ENCODE measurements at places on chromosomes 13 and 19.
A peak's percentile ranks its signal among the peaks of the same experiment; 100 is the strongest.

DNA sequence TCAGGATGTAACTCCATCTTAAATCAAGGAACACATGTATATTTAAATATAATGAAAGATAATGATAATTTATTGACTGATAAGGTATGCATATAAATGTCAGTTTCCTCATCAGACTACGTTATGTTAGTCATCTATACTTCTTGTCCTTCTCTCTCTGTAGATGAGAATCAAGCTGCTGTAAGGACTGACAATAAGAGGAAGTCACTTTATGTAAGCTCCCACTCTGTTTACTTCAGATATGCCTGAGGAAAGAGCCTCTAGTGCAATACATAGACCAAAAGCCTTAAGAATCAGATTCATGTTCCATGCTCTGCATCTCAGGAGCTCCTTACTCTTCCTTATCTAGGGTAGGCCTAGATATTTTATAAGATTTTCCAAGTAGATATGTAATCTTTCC lies 9.6 kb upstream of the SLITRK6 start:
- no peak for DNase-seq
- no peaks in the 10 kb centered on the region for H3K27me3 ChIP-seq
- H3K27ac ChIP-seq: no peak overlapping the region
- no peaks in the 10 kb centered on the region for H3K4me1 ChIP-seq
- no peak overlapping the region for H3K4me3 ChIP-seq

DNA sequence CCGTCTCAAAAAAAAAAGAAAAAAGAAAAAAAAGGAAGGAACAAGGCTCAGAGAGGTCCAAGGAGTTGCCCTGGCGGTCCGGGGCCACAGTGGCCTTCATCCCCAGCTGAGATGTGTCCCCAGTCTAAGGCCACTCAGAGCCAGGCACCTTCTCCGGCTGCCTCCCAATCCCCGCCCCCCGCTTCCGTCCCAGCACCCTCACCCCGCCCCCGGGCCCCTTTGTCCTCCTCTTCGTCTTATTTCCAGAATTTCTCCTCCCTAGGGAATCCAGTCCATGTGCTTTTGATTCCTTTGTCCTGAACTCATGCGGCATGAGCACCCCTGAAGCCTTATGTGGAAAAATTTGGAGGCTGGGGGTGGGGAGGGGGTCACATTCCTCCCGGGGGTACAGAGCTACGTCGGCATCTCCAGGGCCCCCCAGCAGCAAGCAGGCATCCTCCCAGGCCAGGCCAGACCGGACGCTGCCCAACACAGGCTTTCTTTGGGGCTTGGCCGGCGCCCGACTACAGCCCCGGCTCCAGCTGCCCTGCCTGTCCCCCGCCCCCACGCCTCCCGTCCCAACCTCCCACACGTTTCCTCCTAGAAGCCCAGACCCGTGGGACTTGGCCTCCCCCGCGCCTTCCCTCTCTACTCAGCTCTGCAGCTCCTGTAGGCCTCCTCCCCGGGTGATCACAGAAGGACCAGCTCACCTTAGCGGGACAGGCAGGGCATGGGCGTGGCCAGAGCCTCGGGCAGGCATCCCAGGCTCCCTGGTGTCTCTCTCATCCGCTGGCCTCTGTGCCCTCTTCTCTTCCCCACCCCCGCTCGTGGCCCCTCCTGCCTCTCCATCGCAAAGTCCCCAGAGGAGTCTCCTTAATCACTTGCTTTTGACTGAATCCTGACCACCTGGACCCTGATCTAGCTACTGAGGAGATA lies 17.8 kb upstream of the ADGRE5 start:
- peak overlapping the region; percentile 52 for H3K4me3 ChIP-seq
- H3K27me3 ChIP-seq: no peaks in the 10 kb centered on the region
- H3K36me3 ChIP-seq: no peaks in the 10 kb centered on the region
- DNase-seq: peak; percentile 27

DNA sequence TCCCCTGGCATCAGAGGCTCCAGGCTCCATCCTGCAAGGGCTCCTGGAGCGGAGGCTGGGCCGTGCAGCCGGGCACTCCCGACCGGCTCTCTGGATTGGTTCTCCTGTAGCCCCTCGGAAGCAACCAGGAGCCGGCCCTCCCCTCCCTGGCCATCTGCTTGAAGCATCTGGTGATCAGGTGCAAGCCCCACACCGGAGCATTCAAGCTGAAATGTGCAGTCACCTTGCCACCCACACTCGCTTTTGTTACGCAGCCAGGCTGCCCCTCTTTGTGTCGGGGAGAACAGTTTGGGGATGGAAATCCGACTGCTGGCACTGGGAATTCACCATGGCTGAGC lies 258.8 kb downstream of the ZNF536 start:
- no peak overlapping the region for H3K4me3 ChIP-seq
- H3K36me3 ChIP-seq: no peaks in the 10 kb centered on the region
- no peaks in the 10 kb centered on the region for H3K27me3 ChIP-seq
- no peak overlapping the region for H3K27ac ChIP-seq
- no peak for DNase-seq

DNA sequence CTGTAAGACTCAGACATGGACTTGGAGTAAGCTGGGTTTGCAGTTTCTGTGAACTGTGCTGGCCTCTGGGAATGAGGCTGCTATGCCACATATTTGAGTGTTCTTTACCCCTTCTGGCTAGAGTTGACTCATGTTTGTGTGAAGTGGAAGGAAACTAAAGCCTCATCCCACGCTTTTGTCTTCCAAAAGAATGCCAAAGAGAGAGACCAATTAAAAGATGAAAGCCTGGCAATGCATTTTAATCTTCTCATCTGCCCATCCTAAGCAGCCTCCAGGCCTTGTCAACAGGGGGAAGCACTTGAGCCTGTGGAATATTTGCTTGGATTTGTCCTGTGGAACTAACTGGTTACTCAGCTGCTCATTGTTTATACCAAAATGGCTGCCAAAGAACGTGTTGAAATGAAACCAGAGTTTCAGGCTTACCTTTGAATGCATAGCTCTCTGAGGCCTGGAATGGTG lies 49.1 kb downstream of the LMO7 start:
- H3K36me3 ChIP-seq: no peaks in the 10 kb centered on the region
- DNase-seq: no peak
- no peak overlapping the region for H3K4me3 ChIP-seq
- no peaks in the 10 kb centered on the region for H3K27me3 ChIP-seq
- H3K4me1 ChIP-seq: no peaks in the 10 kb centered on the region

DNA sequence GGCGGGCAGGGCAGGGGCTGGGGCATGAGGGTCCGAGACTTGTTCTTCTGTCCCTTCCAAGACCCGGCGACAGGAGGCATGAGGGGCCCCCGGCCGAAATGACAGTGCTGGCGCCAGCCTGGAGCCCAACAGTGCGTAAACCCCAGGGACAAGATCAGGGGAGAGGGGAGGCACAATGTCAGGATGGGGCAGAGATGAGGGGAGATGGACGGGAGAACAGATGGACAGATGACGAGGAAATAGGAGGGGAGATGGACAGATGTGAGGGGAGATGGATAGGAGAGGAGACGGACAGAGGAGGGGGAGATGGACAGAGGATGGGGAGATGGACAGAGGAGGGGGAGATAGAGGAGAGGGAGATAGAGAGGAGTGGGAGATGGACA lies 518 bp downstream of the FLT3LG start:
- H3K4me1 ChIP-seq: peaks cover 36% of the 10 kb centered on the region
- H3K36me3 ChIP-seq: no peaks in the 10 kb centered on the region
- H3K4me3 ChIP-seq: peak overlapping the region; percentile 69
- H3K27me3 ChIP-seq: no peaks in the 10 kb centered on the region
- DNase-seq: no peak
- H3K27ac ChIP-seq: peak overlapping the region; percentile 83

- peak overlapping the region; percentile 37 for H3K27ac ChIP-seq
- H3K36me3 ChIP-seq: no peaks in the 10 kb centered on the region
- no peaks in the 10 kb centered on the region for H3K27me3 ChIP-seq
- peak; percentile 12 for DNase-seq
- peaks cover 32% of the 10 kb centered on the region for H3K4me1 ChIP-seq
- no peak overlapping the region for H3K4me3 ChIP-seq
These were observed 41.9 kb downstream of the ADPRHL1 start for GRCh38 chr13:113411216-113412023.
